ENCODE measurements at places on chromosomes 4 and X. TPM values are rescaled to one million over a fixed set of nuclear protein-coding genes. Genes with fewer than 3 reads are reported as not detected.

Gene IL13RA2
- 0.36 TPM for total RNA-seq

DNA sequence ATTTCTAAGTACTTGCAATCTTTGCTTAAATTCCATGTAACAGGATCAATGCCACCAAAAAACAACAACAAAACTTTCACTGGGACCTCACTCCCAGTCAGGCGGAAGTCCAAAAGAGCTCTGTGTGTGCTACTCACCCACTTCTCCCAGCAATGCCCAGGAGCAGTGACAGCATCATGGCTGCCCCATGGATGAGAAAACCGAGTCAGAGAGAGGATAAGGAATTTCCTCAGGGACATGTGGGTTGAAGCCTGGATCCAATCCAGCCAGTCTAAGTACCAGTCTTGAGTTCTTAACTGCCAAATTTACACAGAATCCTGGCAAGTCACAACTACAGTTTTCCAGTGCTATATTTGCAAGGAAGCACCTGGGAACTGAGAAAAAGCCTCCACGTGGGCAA lies 64.5 kb downstream of the STX18 start:
- no peak for DNase-seq

DNA sequence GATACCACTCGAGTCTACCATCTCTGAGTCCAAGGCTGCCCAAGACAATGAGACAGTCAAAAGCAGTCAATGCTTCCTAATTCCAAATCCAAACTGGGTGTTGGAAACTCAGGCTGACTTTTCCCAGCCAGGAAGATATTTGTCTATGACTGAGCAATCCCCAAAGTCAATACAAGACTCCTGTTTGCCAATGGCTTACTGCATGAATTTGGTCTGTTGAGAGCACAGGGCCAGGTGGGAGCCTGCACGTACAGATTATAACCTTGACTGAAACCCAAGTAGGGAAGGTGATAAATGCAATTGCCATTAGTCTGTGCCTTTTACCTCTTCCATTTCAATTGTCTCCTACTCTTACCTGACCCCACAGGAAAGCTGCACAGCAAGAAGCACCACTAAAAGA lies 72.6 kb upstream of the PPARGC1A start:
- DNase-seq, result no peak

Gene ARHGAP10
- 158 TPM for total RNA-seq

Gene SMPX
- total RNA-seq, result 111 TPM

DNA sequence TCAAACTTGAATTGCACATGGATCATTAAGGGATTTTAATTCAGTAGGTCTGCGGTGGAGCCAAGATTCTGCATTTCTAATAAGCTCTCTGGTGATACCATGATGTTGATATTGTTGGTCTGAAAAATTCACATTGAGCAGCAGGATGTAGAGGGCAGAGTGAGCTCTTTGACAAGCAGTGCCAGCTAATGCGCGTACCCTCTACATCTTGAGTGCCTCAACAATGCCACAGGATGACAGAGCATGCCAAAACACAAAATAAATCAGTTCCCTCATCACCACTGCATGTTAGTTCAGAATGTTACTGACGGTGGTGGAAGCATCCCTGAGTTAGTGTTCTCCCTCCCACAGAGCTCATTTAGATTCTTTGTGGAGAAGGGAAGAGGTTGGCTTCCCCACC lies 23.5 kb downstream of the IL1RAPL1 start:
- DNase-seq, result no peak

GRCh38 chr4:148283665-148284064 lies 158.5 kb downstream of the NR3C2 start:
- no peak for DNase-seq

Gene PAK3
- total RNA-seq, result 1.1 TPM

Gene HTN3
- not detected for total RNA-seq

- DNase-seq, result no peak
These were observed 26.9 kb downstream of the ZNF41 start for GRCh38 chrX:47456080-47456479.

GRCh38 chr4:186981161-186981560 lies 257.5 kb upstream of the FAT1 start:
- DNase-seq, result no peak

GRCh38 chrX:129732857-129733256 lies 5.9 kb upstream of the XPNPEP2 start:
- DNase-seq, result no peak

DNA sequence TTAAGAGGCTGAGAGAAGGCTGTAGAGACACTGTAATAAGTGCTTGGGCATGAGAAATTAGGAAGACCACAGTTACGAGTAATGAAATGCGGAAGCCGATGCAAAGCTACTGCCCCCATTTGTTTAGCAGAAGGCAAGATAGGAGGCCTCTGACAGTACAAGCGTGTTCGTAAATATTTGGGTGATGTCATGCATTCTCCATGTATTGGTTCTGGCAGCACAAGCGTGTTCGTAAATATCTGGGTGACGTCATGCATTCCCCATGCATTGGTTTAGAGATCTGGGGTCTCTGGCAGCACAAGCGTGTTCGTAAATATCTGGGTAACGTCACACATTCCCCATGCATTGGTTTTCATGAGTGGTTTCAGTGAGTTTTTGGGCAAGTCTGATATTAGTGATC lies 661.5 kb upstream of the FRG1 start:
- DNase-seq, result no peak

GRCh38 chr4:185328586-185328985 lies 67.1 kb downstream of the LRP2BP start:
- no peak for DNase-seq

Gene DTHD1
- not detected for total RNA-seq

Gene RHOXF1
- total RNA-seq, result not detected

Gene SSX2B
- total RNA-seq, result not detected

Measured in sigmoid colon (tissue), 7 donors.